ENCODE measurements at places on chromosomes 11 and 22.

DNA sequence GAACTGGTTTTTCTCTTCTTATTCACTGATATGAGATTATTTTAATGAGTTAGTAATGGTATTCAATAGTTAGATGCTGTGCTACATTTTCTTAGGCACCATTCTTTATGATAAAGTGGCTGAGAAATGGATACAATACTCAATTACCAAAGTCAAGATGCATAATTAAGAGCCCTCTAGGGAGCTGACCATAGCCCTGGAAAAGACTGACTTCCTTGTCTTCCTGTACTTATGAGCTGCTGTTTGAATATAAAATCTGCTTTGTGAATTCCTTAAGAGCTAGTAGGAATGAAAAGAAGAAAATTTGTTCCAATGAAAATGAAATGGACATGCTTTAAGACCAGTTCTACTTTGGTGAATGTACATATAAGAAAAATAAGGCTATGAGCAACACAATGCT lies 452.3 kb downstream of the KCNA4 start:
- DNase-seq = no peak

DNA sequence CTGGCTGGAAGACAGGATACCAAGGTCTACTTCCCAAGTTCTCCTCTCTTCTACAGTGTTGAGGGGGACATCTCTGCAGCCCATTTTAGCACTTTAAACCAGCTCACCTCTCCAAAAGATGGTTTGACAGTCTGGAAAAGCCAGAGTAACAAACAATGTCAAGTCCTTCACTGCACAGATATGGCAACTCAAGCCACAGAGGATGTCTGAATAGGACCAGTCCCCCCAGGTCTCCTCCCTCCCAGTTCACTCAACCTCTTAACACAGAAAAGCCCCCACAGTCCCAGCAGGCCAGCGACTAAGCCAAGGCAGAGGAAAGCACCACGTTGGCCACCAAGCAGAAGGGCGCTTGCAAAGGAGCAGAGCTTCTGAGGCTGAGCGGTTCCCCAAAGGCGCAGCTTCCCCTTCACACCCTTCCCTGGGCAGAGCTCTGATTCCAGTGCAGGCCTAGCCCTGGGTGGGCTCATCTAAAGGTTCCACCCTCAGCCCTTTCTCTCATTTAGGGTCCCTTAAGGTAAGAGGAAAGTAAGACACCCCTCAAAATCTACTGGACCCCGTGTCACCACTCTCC lies 62.7 kb downstream of the PAK1 start:
- DNase-seq = no peak

DNA sequence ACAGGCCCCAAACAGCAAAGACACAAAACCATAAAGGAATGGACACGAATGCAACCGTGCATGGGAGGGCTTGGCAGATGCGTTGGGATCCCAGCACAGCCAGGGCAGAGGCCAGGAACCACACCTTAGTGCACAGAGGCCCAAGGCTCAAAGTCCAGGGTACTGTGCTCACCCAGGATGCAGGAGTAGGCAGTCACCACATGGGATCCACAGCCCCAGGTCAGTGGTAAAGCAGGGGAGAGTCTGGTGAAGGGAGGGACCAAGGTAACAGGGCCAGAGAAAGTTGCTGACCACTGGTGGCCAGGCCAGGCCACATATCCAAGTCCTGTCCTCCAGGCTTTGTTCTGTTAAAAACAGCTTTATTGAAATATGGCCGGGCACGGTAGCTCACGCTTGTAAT lies 6.5 kb upstream of the CERK start:
- DNase-seq = no peak

DNA sequence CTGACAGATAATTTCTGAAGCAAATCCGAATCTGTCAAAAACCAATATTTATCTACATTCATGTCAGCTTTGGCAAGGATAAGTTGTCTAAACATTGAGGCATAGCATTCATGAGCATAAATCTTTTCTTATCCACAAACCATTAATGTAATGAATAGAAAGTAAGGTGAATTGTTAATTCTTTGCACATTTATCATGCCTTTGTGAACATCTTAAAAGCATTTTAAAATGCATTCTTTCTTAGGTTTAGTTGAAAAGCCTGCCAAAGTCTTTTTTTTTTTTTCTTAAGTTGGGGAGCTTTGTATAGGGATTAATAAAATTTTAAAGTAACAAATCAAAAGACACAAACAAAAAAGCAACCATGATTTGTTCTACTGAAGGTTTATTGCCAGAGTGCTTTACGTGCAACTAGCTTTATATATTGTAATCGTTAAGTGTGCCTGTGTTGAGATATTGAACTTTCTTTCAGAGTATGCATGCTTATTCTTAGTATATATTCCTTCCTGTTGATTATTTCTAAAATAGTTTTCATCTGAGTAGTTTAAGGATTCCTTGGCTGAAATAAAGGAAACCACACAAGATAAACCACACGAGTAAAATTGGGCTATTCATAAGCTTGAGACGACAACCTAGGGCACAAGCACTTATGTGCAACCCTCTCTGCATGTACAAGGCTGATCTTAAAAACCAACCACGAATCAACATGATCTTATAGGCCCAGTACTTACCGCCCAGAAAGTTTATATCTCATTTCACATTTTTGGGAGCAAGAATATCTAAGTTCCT lies 1110.9 kb upstream of the CNTN5 start:
- no peak for DNase-seq

DNA sequence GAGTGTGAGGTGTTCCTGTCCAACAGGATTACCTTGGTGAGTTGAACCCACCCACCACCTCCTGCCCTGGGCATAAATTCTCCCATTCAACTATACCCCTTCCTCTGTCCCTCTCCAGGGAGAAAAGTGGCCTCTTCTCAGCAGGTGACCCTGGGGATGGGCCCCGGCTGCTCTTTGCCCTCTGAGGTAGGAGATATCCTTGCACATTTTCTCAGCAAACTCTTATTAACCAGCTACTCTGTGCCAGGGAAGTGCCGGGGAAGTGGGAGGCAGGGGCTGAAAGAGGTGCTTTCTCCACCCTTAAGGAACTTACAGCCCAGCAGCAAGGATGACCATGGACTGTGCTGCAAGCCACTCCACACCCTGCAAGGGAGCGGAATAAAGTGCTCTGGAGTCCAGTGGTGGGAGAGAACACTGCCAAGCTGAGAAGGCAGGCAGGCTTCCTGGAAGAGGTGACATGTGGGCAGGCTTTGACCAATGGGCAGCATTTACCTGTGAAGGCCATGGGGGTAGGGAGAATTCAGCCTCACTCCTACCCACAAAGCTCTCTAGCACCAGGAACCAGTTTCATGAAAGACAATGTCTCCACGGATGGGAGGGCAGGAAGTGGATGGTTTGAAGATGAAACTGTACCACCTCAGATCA lies 21.9 kb upstream of the OAF start:
- no peak for DNase-seq

DNA sequence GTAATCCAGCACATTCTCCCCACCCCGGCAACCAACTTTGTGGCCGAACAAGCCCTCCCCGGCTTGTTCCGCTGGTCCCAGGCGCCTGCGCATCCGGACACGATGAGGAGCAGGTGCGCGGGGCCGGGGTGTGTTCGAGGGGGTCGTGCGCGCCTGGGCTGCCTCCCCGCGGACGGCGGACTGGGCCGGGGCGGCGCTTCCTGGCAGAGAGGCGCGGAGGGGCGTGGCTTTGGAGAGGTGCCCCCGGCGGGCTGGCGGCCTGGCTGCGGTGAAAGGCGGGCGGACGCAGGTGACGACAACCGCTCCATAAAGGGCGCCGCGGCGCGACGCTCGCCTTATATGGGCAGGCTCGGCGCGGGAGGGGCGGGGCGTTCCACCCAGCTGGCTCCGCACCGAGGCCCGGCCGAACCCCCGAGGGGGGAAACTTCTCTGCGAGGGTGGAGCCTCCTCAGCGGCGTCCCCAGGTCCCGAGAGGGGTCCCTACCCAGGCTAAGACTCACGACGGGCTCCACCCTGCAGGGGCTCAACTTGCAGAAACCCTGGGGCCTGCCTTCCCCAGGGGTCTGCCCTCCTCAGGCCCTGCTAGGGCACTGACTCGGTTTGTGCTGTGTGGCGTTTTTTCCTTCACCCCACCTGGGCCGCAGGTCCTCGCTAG lies 26.4 kb downstream of the TXN2 start:
- peak; percentile 16 for DNase-seq

DNA sequence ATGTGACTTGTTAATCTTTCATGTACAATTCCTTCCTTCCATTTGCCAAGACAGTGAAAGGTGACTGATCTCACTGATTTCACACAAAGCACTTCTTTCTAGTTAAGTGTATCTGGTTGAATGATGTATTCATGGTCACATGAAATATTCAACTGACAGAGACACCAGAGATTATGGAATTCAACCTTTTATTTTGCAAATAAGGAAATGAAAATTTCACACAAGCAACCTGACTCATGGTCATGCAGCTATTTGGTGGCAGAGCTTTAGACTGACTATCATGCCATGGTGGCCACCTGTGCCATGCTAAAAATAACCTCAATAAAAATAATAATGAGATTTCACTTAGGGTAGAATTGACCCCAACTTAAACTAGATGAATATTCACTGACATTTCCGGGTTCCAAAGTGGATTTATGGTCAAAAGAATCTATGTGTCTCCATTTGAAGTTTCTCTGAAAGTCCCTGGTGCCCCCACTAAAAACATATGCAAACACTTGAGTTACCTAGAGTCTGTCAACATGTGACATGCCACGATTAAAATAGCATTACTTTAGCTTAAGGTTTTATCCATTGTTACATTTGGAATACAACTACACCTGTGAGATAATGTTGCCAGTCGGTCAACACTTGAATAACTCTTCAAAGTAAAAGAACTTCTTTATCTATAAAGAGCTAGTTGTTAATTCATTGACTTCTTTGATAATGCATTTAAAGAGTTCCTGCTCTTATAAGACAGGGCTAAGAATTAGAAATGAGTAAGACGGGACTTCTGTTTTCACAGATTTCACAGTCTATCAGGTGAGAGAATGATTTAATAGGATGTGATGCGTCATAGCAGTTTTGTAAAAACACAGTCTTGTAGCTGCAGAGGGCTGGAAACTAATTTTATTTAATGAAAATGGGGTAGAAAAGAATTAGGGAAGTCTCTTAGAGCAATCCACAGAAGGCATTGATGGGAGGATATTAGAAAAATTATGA lies 94.6 kb upstream of the OR9G4 start:
- no peak for DNase-seq

GRCh38 chr11:120540744-120541465 lies 29.4 kb downstream of the GRIK4 start:
- no peak for DNase-seq

- DNase-seq = no peak
These were observed 16.9 kb upstream of the RELT start for GRCh38 chr11:73359341-73359740.

DNA sequence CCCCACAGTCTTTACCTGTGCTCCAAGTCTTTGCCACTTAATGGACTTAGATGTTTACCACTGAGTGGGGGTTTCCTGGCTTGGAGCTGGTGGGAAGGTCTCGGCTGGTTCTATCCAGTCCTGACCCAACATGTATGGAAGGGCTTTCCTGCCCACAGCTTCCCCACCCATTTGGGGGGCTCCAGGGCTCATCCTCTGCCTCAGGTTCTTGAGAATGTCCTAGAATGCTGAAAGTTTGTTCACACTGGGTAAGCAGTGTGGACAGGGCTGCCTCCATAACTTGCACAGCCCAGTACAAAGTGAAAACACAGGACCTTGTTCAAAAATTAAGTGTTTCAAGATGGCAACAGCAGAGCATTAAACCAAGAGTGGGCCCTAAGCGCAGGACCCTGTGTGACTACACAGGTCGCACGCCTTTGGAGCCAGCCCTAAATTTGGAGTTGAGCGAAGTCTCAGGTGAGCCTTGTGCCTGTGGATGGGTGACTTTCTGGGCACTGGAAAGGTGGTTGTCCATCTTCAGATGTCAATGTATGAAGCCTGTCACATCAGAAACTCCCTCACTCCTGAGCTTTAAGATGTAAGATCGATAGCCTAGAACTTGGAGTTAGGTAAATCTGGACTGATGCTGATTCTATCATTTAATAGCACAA lies 72.7 kb upstream of the NARS2 start:
- DNase-seq = no peak

Data from NCI-H2081 treated with DMSO at 0.1 percent for 48 hours (cell line).